Gastroesophageal sphincter (tissue), 4 donors: ENCODE measurements at places on chromosomes 3 and 15.

DNA sequence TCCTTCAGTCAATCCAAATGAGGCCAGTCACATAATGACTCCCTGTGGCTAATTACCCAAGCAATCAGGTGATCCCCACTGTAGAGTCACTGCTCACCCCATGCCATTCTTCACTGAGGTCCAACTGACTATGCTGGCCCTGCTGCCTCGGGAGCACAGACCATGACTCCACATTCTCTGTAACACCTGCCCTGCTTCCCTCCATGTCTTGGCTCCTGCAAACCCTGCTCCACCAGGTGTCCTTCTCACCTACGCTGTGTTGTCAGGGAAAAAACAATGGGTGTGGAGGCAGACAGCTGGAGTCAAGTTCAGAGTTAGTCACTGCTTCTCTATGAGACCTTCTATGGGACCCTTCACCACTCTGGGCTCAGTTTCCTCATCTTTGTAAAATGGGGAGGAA lies 6.1 kb upstream of the SFMBT1 start:
- no peak for ATAC-seq

DNA sequence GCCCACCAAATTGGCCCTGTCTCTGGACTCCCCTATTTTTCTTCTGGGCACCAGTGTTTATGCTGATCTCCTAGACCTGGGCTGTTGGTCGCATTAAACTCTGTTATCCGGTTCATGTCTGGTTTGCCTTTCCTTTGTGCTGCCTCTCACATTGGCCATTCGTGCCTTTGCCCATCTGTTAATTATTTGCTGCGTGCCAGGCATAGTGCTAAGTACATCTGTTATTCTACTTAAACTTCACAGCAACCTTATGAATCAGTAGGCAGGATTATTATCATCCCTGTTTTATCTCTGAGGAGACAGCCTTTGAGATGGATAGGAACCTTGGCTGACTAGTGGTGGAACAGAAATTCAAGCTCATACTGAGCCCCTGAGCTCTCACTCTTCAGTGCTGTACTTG lies 76.0 kb downstream of the THSD4 start:
- ATAC-seq: no peak

GRCh38 chr3:184144505-184144904 lies 9.3 kb downstream of the EIF2B5 start:
- ATAC-seq: no peak

DNA sequence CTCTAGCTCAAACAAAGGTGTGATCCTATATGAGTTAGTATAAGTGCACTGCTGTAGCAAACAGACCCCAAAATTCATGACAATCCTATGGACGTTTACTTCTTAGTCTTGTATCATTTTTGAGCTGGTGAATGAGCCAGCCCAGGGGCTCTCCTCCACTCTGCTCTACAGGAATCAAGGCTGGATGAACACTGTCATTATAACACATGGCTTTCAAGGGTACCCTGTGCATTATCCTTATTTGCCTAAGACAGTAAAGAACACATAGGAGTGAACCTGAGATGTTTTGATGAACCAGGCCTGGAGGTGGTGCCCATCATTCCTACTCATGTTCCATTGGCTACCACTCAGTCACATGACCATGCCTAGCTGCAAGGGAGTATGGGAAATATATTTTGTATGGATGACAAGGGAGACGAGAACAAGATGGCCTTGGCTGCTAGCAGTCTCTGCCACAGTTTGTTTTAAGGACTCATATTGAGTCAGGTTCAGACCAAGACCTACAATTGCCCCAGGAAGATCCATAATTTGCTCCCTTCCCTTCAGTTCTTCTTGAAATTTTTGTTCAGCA lies 107.4 kb upstream of the HES1 start:
- no peak for ATAC-seq

DNA sequence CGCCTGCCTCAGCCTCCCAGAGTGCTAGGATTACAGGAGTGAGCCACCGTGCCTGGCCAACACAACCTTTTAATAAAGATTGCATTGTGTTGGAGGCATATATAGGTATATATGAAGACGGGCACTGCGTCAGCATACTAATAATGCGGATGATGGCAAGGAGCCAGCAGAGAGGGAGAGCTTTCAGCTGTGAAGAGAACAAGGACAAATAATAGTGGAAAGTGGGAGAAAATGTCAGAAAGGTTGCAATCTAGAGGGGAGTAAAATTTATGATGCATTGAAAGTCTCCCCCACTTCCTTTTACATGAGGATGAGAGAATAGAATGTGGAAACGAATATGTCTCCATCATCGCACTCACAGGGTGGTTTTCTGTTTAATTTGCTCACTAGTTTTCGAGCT lies 170.5 kb upstream of the TBL1XR1 start:
- no peak for ATAC-seq

- ATAC-seq: no peak
Observed at GRCh38 chr3:12752102-12752501, 7.0 kb downstream of the TMEM40 start.

- no peak for ATAC-seq
Observed at GRCh38 chr15:51080286-51080685, 14.4 kb downstream of the TNFAIP8L3 start.

- ATAC-seq: peak; percentile 58
Observed at GRCh38 chr15:58988006-58988785, 733 bp downstream of the RNF111 start.

GRCh38 chr3:144344925-144345548 lies 373.4 kb downstream of the DIPK2A start:
- no peak for ATAC-seq

DNA sequence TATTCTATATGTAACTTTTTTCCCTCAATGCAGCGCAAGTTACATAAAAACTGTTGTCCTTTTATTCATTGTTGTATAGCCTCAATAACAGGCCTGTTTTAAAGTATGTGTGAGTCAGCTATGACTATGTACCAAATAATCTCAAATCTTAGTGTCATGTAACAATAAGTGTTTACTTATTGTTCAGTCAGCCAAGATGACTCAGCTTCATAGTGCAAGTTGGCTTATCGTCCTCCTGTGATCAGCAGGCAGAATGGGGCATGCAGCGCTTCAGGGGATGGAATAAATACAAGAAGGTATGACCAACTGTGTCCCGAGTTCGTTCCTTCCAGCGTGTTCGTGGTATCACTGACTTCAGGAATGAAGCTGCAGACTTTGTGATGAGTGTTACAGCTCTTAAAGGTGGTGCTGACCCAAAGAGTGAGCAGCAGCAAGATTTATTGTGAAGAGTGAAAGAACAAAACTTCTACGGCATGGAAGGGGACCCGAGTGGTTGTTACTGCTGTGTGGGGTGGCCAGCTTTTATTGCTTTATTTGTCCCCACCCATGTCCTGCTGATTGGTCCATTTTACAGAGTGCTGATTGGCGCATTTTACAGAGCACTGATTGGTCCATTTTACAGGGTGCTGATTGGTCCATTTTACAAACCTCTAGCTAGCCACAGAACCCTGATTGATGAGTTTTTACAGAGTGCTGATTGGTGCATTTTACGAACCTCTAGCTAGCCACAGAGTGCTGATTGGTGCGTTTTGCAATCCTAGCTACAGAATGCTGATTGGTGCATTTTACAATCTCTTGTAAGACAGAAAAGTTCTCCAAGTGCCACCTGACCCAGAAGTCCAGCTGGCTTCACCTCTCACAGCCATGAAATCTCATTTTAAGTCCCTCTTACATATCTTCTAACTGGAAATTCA lies 1016.0 kb downstream of the MCTP2 start:
- no peak for ATAC-seq

GRCh38 chr15:101179341-101180153 lies 72.3 kb downstream of the CHSY1 start:
- no peak for ATAC-seq

GRCh38 chr3:182889948-182890629 lies 90.2 kb downstream of the DCUN1D1 start:
- no peak for ATAC-seq

- no peak for ATAC-seq
Observed at GRCh38 chr3:55812394-55813013, 325.4 kb upstream of the WNT5A start.

GRCh38 chr3:23981955-23982354 lies 36.9 kb downstream of the NR1D2 start:
- ATAC-seq: no peak

DNA sequence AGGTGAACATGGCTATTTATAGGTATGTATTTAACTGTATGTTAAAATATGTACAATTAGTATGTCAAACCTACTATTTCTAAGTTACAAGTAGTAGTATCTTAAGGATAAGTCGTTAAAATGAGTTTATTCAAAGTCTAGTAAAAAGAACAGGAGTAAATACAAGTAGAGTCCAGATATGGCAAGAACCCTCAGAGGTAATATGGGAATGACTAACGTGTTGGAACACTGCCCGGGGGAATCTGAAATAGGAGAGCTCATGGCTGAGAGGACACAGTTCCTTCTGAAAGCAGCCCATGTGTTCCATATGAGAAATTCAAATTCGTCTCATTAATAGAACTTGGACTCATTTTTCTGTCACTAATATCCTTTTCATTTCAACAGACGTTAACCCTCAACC lies 158.8 kb downstream of the CLSTN2 start:
- peak; percentile 57 for ATAC-seq

GRCh38 chr3:182165234-182165633 lies 453.5 kb downstream of the SOX2 start:
- ATAC-seq: no peak

- no peak for ATAC-seq
Observed at GRCh38 chr15:42360535-42361112, 1.3 kb downstream of the CAPN3 start.

DNA sequence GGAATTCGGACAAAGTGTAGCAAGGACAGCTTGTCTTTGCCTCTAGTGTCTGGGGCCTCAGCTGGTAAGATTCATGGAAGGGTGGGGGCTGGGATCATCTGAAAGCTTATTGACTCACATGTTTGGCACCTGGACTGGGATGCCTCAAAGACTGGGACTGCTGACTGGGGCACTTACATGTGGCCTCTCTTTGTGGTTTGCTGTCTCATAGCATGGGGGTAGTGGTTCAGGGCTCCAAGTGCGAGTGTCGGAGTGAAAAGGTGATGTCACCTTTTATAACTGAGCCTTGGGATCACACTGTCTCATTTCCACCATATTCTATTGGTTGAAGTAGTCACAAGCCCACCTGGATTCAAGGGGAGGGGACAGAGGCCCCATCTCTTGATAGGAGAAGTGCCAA lies 6.8 kb downstream of the MFSD1 start:
- ATAC-seq: no peak
